ENCODE measurements at places on chromosomes 7 and 10.
A peak's percentile ranks its signal among the peaks of the same experiment; 100 is the strongest.

DNA sequence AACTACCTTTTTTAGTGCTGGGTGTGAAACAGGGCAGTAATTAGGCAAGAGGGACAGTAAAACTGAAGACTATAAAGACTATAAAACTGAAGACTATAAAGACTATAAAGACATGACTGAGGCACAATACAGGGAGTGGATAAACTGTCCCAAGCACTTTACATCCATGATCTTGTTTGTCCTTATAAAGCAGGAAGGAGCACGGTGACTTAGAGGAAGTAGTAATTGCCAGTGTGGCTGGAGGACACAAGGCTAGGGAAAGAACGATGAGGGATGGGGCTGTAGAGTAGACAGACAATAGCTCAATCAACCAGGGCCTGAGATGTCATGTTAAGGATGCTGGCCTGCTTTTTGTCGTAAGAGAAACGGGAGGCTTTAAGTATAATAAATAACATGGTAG lies 26.0 kb downstream of the DNAJC12 start:
- no peak overlapping the region for H3K4me3 ChIP-seq
- no peak for DNase-seq
- no peaks in the 10 kb centered on the region for H3K27me3 ChIP-seq
- no peaks in the 10 kb centered on the region for H3K36me3 ChIP-seq
- no peak overlapping the region for H3K27ac ChIP-seq

- H3K36me3 ChIP-seq = peaks cover 4% of the 10 kb centered on the region
- DNase-seq = peak; percentile 19
- H3K4me3 ChIP-seq = no peak overlapping the region
- no peaks in the 10 kb centered on the region for H3K4me1 ChIP-seq
These were observed 29.9 kb upstream of the HNRNPH3 start for GRCh38 chr10:68301790-68302502.

DNA sequence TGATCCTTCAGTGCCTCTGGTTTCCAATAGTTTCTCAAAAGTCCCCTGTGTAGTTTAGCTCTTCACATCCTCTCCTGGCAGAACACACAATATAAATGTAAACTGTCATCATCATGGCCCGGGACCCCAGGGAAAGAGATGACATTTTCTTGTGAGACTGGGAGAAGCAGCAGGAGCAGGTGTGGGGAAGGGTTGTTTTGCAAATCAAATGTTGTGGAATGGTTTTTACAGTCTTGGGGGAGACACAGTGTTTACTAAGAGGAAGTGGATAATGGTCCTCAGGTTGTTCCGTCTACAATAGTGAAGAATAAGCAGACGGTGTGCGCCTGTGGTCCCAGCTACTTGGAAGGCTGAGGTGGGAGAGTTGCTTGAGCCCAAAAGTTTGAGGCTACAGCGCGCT lies 159.1 kb downstream of the SEC23IP start:
- H3K27me3 ChIP-seq = no peaks in the 10 kb centered on the region
- no peaks in the 10 kb centered on the region for H3K4me1 ChIP-seq
- no peak for DNase-seq
- H3K27ac ChIP-seq = no peak overlapping the region
- no peaks in the 10 kb centered on the region for H3K36me3 ChIP-seq

DNA sequence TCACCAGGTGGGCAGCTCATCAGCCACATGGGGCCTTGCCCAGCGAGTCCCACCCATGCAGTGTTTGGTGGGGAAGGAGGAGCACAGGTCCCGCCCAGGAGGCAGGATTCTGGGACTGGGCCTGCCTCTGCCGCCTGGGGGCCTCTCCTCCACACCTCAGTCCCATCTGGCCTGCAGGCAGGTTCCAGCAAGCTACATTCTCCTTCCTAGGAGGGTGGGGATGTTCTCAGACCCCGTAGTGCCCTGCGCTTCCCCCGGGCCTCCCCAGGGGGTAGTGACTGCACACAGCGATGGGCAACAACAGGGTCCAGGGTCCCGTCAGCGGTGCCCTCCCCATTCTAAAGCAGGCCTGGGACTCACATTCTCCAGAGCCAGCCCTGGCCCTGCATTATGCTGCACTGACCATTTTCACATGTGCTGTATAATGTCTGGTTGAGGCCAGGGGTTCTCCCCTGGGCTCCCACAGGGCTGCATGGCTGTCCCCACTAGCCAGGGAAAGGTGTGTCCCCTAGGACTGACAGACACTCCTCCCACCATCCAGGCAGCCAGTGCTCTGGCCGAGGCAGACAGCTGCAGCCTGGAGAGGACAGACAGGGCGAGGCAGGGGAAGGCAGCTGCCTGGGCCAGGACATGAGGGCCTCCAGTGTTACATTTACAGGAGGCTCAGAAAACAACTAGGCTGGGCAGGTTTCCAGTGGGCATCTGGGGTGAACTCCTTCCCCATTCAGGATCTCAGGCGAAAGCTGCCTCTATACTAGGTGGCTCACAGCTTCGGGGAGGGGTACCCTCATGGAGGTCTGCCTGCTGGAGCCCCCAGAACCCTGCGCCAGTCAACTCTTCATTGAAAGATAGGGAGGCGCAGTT lies 9.3 kb downstream of the RASGEF1A start:
- no peaks in the 10 kb centered on the region for H3K27me3 ChIP-seq
- no peak overlapping the region for H3K27ac ChIP-seq
- H3K4me3 ChIP-seq = no peak overlapping the region
- DNase-seq = no peak
- H3K36me3 ChIP-seq = peaks cover 3% of the 10 kb centered on the region

- H3K27me3 ChIP-seq = peaks cover 2% of the 10 kb centered on the region
- no peak for DNase-seq
- no peaks in the 10 kb centered on the region for H3K4me1 ChIP-seq
- H3K36me3 ChIP-seq = no peaks in the 10 kb centered on the region
- H3K27ac ChIP-seq = no peak overlapping the region
These were observed 10.6 kb downstream of the AUTS2 start for GRCh38 chr7:69608878-69609277.

GRCh38 chr7:51046482-51046881 lies 263.8 kb upstream of the GRB10 start:
- peaks cover 6% of the 10 kb centered on the region for H3K4me1 ChIP-seq
- no peaks in the 10 kb centered on the region for H3K36me3 ChIP-seq
- no peak for DNase-seq

DNA sequence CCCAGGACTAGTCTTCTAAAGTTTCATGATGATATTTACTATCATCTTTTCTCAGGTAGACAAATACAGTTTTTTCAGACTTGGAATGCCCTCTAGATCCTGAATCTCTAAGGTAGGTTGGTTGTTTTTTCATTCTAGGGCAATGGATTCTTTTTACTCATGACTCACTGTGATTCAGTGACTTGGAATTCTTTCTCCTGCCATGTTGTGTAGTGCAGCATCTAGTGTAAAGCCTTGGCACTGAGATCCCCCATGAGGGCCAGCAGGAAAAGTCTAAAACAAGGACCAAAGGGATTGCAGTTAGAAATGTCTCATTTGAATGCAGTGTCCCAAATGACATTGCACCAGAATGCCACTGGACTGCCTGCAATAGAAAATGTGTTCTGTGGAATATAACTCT lies 430.4 kb downstream of the NEBL start:
- no peaks in the 10 kb centered on the region for H3K36me3 ChIP-seq
- no peak for DNase-seq
- no peaks in the 10 kb centered on the region for H3K27me3 ChIP-seq

DNA sequence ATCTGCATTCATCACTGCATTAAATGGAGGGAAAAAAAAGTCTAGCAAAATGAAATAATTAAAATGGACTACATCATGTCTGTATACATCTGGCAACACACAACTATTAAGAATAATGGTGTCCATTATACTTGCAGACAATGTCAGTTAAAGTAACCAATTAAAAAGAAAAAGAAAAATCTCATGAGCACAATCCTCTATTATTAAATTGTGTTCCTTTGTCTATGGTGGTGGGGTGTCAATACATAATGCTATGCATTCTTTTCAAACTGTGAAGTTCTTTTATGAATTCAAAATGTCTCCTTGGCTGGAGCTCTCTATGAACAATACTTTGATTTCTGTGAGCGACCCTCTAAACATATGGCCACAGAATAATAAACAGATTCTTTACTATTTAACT lies 63.5 kb downstream of the NRP1 start:
- H3K27ac ChIP-seq = peak overlapping the region; percentile 6
- H3K27me3 ChIP-seq = no peaks in the 10 kb centered on the region
- H3K4me3 ChIP-seq = no peak overlapping the region
- peaks cover 3% of the 10 kb centered on the region for H3K36me3 ChIP-seq

GRCh38 chr10:46555713-46556514 lies 544 bp downstream of the GPRIN2 start:
- H3K4me1 ChIP-seq = peaks cover 53% of the 10 kb centered on the region
- H3K4me3 ChIP-seq = peak overlapping the region; percentile 46
- H3K27ac ChIP-seq = no peak overlapping the region
- peaks cover 18% of the 10 kb centered on the region for H3K36me3 ChIP-seq
- DNase-seq = no peak

DNA sequence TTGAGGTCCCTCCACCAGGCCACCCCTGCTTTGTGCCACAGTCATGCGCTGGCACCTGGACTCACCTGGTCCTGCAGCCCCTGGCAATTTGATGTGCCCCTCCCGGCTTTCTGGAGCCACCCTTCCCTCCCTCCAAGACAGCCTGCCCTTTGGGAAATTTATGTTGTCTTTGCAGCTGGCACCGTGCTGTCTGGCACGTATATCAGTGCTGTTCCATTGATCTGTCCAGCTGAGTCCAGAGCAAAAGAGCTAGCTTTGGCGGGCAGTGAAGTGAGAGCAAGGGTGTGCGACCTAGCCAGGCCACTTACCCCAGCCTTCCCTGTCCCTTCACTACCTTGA lies 5.7 kb downstream of the RARRES2 start:
- peak overlapping the region; percentile 36 for H3K27ac ChIP-seq
- peak; percentile 36 for DNase-seq
- peaks cover 10% of the 10 kb centered on the region for H3K27me3 ChIP-seq
- no peak overlapping the region for H3K4me3 ChIP-seq
- peaks cover 70% of the 10 kb centered on the region for H3K36me3 ChIP-seq

GRCh38 chr7:139575338-139575680 lies 51.8 kb downstream of the CLEC2L start:
- H3K36me3 ChIP-seq = peaks cover 73% of the 10 kb centered on the region
- no peak for DNase-seq
- H3K4me1 ChIP-seq = peaks cover 10% of the 10 kb centered on the region
- H3K27ac ChIP-seq = no peak overlapping the region

GRCh38 chr10:126628746-126629145 lies 41.7 kb downstream of the C10orf90 start:
- H3K27me3 ChIP-seq = no peaks in the 10 kb centered on the region
- no peaks in the 10 kb centered on the region for H3K36me3 ChIP-seq
- DNase-seq = peak; percentile 76
- no peak overlapping the region for H3K27ac ChIP-seq

DNA sequence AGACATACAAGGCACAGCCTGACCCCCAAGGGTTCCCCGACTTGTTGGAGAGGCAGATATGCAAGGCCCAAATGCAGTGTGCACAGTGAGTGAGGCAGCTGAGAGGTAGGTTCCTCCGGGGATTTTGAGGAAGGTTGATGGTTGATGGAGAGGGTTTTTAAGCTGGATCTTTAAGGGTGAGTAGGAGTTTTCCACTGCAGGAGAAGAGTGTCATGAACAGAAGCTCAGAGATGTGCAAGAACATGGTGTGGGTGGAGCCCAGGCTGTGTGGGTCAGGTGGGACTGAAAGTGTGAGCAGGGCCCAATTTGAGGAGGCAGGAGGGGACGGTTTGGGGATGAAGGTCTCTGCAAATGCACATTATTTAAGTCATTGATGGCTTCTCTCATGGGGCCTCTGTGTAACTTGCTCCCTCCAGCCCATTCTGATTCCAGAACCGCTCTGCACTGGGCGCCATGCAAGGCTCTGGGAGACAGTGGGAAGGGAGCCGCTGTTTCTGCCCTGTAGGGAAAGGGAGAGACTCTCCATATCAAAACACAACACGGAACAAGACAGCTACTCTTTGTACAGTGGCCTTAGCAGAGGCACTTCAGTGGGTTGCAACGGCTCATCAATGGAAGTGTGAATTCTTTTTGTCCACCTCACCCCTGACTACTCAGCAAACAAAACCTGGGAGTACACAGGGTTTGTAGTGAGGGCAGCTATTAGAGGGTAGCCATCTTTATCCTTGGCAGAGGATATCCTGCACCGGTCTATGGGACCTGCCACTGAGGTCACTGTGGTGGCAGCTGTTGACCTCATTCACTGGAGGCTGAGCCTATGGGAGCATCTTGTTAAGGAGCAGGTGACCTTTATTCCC lies 29.7 kb downstream of the RAMP3 start:
- H3K36me3 ChIP-seq = peaks cover 5% of the 10 kb centered on the region
- peaks cover 26% of the 10 kb centered on the region for H3K4me1 ChIP-seq
- no peak overlapping the region for H3K27ac ChIP-seq
